ENCODE measurements at places on chromosomes 16 and 17. TPM values are rescaled to one million over a fixed set of nuclear protein-coding genes. Genes with fewer than 3 reads are reported as not detected.

Gene LCAT
- polyA plus RNA-seq: 18.5 TPM

Gene GJC1
- polyA plus RNA-seq: 21.8 TPM

Gene KRTAP4-4
- polyA plus RNA-seq: not detected

Gene HS3ST3B1
- 2.9 TPM for polyA plus RNA-seq

Gene ABCA10
- 3.3 TPM for polyA plus RNA-seq

Gene ACE
- 6.2 TPM for polyA plus RNA-seq

Gene SPN
- polyA plus RNA-seq: 1.4 TPM

Gene KRT20
- polyA plus RNA-seq: 2.2 TPM

Data from urinary bladder (tissue), 4 donors.